CD8-positive, alpha-beta memory T cell (primary cell): ENCODE measurements at places on chromosomes 5 and 9. TPM values are rescaled to one million over a fixed set of nuclear protein-coding genes. Genes with fewer than 3 reads are reported as not detected.

DNA sequence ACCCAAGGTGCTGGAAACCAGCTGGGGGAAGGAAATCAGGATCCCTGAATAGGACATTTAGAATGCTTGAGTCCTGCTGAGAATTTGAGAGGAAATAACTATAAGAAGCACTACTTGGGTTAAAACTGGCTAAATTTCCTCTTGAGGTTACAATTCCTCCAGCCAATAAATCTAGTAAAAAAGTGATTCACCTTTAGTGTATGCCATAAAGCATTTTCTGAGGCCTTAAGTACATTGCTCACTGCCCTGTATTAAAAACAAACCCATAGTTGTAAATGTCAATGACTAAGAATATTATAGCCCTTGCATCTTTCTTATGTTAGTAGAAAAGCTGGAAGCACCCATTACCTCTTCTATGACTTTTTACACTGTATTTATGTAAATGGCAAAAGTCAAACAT is 634.7 kb upstream of the ARRDC3 start:
- DNase-seq = no peak
- no peak overlapping the region for H3K27ac ChIP-seq
- H3K4me3 ChIP-seq = no peak overlapping the region
- H3K36me3 ChIP-seq = no peaks in the 10 kb centered on the region

DNA sequence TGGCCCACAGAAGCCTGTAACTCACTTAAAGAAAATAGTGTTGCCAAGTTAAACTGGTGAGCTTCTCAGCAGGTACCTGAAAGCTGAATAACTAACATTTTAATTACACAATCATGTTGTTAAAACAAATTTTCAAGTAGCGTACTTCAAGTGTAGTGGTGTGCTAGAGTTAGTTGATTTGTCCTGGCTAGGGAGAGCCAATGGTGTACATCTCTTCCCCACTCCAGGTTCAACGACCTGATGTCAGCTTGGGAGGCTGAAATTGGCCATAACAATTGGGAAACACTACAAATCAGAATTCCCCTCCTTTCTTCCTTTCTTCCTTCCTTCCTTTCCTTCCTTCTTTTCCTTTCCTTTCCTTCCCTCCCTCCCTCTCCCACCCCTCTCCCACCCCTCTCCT is 295.3 kb upstream of the SLC24A2 start:
- no peak overlapping the region for H3K4me3 ChIP-seq
- no peaks in the 10 kb centered on the region for H3K4me1 ChIP-seq
- no peak for DNase-seq
- H3K27me3 ChIP-seq = no peaks in the 10 kb centered on the region
- H3K27ac ChIP-seq = no peak overlapping the region

- H3K4me1 ChIP-seq = no peaks in the 10 kb centered on the region
- H3K36me3 ChIP-seq = no peaks in the 10 kb centered on the region
- no peak for DNase-seq
- H3K4me3 ChIP-seq = no peak overlapping the region
These were observed 18.0 kb downstream of the GFI1B start for GRCh38 chr9:132996526-132996925.

DNA sequence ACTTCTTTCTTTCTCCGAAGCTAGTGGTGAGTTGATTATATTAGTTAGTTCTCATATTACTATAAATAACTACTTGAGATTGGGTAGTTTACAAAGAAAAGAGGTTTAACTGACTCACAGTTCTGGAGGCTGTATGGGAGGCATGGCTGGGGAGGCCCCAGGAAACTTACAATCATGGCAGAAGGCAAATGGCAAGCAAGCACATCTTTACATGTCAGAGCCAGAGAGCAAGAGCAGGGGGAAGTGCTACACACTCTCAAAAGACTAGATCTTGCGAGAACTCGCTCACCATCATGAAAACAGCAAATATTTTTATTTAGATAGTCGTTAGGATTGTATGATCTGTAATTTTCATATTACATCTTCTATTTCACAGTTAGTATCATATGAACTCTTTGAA is 711.2 kb downstream of the PTPRD start:
- DNase-seq = no peak
- H3K4me3 ChIP-seq = no peak overlapping the region
- H3K27ac ChIP-seq = no peak overlapping the region
- H3K36me3 ChIP-seq = no peaks in the 10 kb centered on the region
- H3K27me3 ChIP-seq = no peaks in the 10 kb centered on the region
- no peaks in the 10 kb centered on the region for H3K4me1 ChIP-seq

DNA sequence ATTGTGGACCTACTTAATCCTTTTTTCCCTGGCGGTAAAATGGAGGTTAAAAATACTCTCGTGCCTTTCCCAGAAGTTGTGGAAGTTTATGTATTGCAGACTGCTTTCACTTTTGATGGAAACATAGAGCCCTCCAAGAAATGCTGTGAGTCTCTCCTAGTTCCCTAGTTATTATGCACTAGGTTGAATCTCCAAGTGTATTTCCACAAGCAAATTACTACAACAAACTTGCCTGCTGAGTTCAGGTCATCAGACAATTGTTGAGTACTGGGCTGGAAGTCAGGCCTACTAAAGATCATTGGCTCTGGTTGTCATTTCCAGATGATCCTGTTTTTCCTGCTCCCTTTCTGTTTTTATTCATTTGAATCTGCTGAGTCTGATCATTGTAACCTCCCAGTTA is 104.1 kb downstream of the CD180 start:
- no peaks in the 10 kb centered on the region for H3K4me1 ChIP-seq
- no peak overlapping the region for H3K4me3 ChIP-seq
- no peak overlapping the region for H3K27ac ChIP-seq
- H3K36me3 ChIP-seq = no peaks in the 10 kb centered on the region

- no peaks in the 10 kb centered on the region for H3K4me1 ChIP-seq
- H3K36me3 ChIP-seq = no peaks in the 10 kb centered on the region
- no peak for DNase-seq
- H3K27ac ChIP-seq = no peak overlapping the region
- no peaks in the 10 kb centered on the region for H3K27me3 ChIP-seq
- H3K4me3 ChIP-seq = no peak overlapping the region
These were observed 59.8 kb downstream of the KIAA1958 start for GRCh38 chr9:112546149-112547012.

GRCh38 chr9:88387552-88388202 is 567 bp upstream of the SPIN1 start:
- no peaks in the 10 kb centered on the region for H3K36me3 ChIP-seq
- H3K27ac ChIP-seq = peak overlapping the region; percentile 53
- peak overlapping the region; percentile 78 for H3K4me3 ChIP-seq
- H3K4me1 ChIP-seq = peaks cover 10% of the 10 kb centered on the region
- peak; percentile 47 for DNase-seq

DNA sequence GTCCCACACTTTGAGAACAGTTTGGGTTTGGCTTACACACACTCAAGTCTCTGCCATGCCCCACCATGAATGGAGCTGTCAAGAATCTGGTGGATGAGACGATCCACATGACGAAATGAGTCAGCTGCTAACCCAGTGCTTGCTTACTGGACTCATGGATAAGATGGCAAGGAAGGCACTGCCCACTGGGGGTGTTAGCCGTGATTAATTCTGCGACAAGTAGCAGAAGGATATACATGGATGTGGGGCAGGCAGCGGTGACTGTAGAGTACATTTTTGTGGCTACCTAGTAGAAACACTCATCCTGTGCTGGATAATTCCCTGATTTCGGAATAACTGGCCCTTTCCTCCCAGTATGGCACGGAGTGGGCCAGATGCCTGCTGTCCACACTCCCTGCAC is 77.5 kb downstream of the SPATA31C2 start:
- H3K4me1 ChIP-seq = no peaks in the 10 kb centered on the region
- no peak overlapping the region for H3K4me3 ChIP-seq
- H3K36me3 ChIP-seq = no peaks in the 10 kb centered on the region
- H3K27ac ChIP-seq = no peak overlapping the region

DNA sequence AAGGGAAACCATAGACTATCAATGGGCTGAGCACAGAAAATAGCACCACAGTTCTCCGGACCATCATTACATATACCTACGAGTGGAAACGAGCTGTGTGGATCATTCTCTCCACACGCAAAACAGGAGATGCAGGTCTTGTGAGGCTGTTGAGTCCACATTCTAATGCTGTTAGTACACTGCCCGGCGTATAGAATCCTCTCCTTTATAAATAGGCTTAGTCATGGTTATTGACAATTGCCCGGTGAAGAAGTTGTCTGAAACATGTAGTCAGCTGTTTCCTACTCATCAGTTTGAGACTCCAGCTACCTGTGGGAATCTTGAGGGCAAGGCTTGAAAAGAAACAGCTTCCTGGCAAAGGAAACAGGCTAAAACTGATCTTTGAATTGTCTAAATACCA is 602.0 kb upstream of the EDIL3 start:
- no peaks in the 10 kb centered on the region for H3K27me3 ChIP-seq
- no peaks in the 10 kb centered on the region for H3K36me3 ChIP-seq
- H3K27ac ChIP-seq = no peak overlapping the region
- no peak for DNase-seq
- no peak overlapping the region for H3K4me3 ChIP-seq
- H3K4me1 ChIP-seq = no peaks in the 10 kb centered on the region

DNA sequence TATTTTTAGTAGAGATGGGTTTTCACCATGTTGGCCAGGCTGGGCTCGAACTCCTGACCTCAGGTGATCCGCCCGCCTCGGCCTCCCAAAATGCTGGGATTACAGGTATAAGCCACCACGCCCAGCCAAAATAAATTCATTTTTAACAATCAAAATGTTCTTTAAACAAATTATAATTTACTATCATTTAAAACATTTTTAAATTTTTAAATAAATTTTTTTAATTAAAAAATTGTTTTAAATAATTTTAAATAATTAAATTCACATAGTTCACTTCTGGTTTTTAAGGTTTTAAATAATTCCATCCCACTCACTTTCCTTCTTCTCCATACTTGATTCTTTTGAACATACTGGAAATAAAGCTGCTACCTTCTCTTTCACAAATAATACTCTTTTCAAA is 15.0 kb upstream of the TTC33 start:
- H3K36me3 ChIP-seq = peaks cover 16% of the 10 kb centered on the region
- no peak overlapping the region for H3K27ac ChIP-seq
- DNase-seq = no peak
- no peaks in the 10 kb centered on the region for H3K27me3 ChIP-seq
- H3K4me1 ChIP-seq = no peaks in the 10 kb centered on the region

DNA sequence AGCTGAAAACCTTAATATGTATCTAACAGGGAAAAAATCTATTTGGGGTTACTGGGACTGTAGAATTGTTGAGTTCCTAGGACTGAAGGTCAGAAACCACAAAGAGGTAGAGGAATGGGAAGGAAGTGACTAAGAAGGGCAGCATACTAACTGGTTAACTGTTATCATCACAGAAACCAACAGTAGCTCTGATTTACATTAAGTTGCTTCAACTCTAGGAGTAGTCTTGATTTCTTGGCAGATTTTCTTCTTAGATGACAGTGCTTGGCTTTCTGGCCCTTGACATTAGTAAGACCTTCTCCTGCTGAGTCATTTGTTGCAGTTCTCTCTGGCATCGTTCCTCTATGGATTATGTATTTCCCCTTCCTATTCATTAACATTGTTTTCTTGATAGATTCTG is 116.1 kb upstream of the RASA1 start:
- no peaks in the 10 kb centered on the region for H3K36me3 ChIP-seq
- DNase-seq = no peak
- no peak overlapping the region for H3K4me3 ChIP-seq
- H3K27ac ChIP-seq = no peak overlapping the region
- no peaks in the 10 kb centered on the region for H3K27me3 ChIP-seq

- DNase-seq = no peak
- H3K27me3 ChIP-seq = peaks cover 77% of the 10 kb centered on the region
- H3K4me1 ChIP-seq = peaks cover 16% of the 10 kb centered on the region
- H3K36me3 ChIP-seq = no peaks in the 10 kb centered on the region
- no peak overlapping the region for H3K27ac ChIP-seq
These were observed 190.8 kb downstream of the MEF2C start for GRCh38 chr5:88691945-88692868.

GRCh38 chr9:77022783-77023440 is 3.5 kb downstream of the FOXB2 start:
- H3K4me3 ChIP-seq = no peak overlapping the region
- no peaks in the 10 kb centered on the region for H3K36me3 ChIP-seq
- H3K4me1 ChIP-seq = no peaks in the 10 kb centered on the region

- no peaks in the 10 kb centered on the region for H3K4me1 ChIP-seq
- DNase-seq = no peak
These were observed 69.8 kb downstream of the SLCO4C1 start for GRCh38 chr5:102226321-102226720.

DNA sequence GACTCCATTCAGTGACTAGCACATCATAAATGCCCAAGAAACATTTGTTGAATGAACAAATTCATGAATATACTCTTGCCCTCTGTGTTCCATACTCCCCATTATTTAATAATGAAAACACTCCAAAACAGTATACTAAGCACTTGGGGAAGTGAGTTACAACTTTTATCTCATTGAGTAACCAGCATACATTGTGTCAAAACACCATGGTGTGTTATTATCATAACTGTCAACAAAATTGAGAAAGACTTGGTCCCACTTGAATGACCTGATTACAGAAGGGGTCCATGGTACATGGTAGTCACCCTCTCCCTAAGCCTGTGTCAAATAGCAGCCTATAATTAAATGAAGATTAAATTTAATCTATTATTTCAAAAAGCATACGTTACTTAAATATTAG is 16.2 kb downstream of the ANKH start:
- H3K4me3 ChIP-seq = no peak overlapping the region
- no peaks in the 10 kb centered on the region for H3K27me3 ChIP-seq
- no peaks in the 10 kb centered on the region for H3K4me1 ChIP-seq
- no peak for DNase-seq
- no peak overlapping the region for H3K27ac ChIP-seq
- no peaks in the 10 kb centered on the region for H3K36me3 ChIP-seq

- H3K36me3 ChIP-seq = no peaks in the 10 kb centered on the region
- no peak overlapping the region for H3K4me3 ChIP-seq
- DNase-seq = no peak
- no peaks in the 10 kb centered on the region for H3K27me3 ChIP-seq
- no peaks in the 10 kb centered on the region for H3K4me1 ChIP-seq
- H3K27ac ChIP-seq = no peak overlapping the region
These were observed 19.9 kb downstream of the RXRA start for GRCh38 chr9:134346151-134346550.

The PCDHA1 gene
- not detected for polyA plus RNA-seq

The EIF4E1B gene
- polyA plus RNA-seq = not detected

The PPP2R2B gene
- 29.7 TPM for polyA plus RNA-seq
